ENCODE measurements at places on chromosomes 2 and 18.

DNA sequence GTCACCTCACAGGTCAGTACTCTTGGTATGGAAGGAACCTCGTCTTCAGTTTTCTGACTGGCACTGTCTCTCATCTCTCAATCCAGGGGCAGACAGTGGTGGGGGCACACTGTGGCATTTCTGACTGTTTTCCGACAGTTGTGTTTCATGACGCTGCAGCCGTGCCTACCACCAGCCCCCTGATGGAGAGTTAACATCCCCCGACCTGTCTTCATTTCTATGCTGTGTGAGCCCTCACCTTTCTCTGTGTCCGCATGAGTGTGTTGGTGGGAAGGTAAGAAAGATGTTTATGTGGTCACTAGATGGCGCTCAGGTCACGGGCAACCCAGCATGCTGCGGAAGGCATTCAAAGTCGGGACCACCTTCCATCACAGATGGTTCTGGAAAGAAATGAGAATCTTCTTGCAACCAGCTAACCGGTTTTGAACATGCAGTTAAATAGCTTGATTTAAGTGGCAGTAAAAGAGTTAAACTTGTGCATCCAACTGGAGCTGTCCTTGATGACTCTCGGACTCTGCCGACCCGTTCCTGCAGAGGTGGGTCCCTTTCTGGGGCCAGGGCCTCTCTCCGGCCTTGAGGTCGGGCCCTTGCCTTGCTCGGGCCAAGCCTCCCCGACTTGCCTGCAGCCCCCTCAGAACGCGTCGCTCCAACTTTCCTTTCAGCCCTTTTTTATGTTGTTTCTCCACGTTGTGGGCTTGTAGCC is 92.4 kb downstream of the DYSF start:
- no peak for DNase-seq

GRCh38 chr2:224870341-224870740 is 154.2 kb upstream of the CCDC195 start:
- no peak for DNase-seq

DNA sequence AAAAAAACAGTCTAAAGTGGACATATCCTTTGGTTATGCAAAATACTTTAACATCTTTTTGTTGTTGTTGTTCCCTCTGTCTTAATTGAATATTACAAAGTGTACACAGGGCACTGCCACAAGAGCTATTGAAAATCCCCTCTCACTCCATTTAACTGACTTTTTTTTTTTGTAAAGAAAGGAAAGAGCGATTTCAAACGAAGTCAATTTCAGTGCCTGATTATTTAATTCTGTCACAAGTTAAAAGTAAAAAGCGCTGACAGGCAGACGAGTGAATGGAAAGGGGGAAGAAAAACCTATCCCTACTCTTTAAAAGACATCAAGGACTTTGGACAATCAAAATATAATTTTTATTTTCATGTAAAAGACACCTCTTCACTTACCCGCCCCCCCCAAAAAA is 1.9 kb downstream of the FIGN start:
- DNase-seq: no peak

- no peak for DNase-seq
Observed at GRCh38 chr18:23494992-23495391, 8.3 kb upstream of the RMC1 start.

GRCh38 chr2:217231212-217231611 is 371.3 kb upstream of the TNP1 start:
- no peak for DNase-seq

- no peak for DNase-seq
Observed at GRCh38 chr2:210112871-210113270, 58.3 kb downstream of the KANSL1L start.

GRCh38 chr2:142241016-142241415 is 110.2 kb upstream of the LRP1B start:
- DNase-seq: no peak

DNA sequence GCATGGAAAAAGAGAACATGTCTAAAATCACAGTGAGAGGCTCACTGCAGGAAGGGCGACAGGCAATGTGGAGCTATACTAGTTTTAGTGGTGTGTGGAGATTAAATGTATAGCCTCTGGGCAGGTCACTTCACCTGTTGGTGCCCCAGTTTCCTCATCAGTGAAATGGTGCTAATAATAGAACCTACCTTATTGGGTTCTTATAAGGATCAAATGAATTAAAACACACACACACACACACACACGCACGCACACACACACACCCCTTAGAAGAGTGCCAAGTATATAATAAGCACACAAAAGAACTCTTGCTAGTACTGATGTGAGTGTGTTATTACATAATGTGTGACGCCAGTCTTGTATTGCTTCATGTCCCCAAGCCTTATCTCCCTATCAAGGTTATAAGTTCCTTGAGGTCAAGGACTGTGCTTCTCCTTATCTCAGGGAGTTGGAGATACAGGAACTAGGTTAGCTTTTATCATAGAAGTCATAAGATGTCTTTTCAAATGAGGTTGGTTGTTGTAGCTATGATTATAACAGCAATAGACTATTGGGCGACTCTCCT is 98.0 kb upstream of the CXCR4 start:
- DNase-seq: no peak

- DNase-seq: no peak
Observed at GRCh38 chr18:33444709-33445108, 4.2 kb upstream of the CCDC178 start.

- DNase-seq: no peak
Observed at GRCh38 chr2:217842017-217842416, 160.8 kb downstream of the TNS1 start.

DNA sequence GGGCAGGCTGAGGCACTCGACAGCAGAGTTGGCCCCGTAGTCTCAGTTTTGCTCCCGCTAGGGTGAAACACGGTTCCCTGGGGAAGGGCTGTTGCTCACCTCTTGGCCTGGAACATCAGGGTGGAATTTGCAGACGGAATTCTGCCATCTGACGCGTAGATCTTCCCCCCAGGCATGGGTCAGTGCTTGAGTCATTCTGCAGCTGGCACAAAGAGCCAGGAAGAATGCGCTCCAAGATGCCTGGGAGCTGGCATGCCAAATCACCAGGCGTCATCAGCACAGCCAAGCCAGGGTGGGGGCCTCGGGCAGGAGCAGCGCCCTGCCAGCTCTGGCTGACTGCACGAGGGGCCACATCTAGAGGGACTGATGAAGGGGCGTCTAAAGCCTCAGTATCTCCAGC is 42.7 kb downstream of the ODC1 start:
- DNase-seq: no peak

DNA sequence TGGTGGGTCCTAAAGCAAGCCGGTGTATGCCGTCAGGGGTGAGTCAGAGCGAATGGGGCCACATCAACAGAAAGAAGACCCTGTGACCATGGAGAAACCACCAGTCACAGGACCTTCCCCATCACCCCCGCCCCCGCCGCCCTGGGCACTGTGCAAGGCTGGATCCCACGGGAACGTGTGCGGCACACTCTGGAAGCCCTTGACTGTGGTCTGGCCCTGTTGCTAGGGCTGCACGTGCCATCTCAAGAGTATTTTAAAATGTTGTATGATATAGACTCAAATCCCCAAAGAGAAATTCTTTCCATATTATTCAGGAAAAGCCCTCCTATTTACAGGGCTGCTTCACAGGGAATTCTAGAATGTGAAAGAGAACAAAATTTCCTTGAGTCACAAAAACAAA is 174.8 kb downstream of the BCL2 start:
- DNase-seq: no peak

- DNase-seq: no peak
Observed at GRCh38 chr2:223896833-223897311, 48.3 kb downstream of the WDFY1 start.

- no peak for DNase-seq
Observed at GRCh38 chr18:48667276-48668254, 128.7 kb downstream of the CTIF start.

DNA sequence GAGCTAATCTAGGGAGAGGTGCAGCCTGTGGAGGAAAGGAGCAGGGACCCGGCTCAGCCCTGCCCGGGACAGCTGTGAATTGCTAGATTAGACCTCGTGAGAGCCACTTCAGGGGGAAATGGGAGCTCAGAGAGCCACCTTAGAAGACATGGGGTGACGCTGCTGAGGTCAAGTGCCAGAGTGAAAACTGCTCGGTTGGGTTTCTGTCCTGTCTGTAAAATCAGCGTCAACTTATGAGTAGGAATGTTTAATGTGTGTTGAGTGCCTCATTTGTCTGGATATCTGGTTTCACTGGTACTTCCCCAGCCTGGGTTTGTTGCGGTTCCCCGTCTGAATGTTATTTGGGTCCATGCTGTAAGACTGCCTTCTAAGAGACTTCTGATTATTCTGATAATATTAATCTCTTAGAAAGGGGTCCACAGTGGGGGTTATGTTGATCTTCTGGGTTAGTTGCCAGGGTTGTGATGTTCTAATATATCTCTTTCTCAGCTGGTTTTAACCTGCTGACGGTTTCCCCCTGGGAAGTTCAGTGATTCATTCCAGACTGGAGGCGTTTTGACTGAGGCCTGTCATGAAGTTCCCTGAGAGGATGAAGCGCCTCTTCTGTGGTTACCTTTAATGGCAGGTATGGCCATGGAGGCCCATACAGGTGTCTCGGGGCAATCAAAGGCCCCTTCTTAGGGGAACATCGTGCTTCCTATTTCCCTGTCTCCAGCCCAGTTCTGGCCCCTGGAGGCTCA is 175.9 kb downstream of the SH3RF3 start:
- no peak for DNase-seq

GRCh38 chr2:28408764-28409599 is 16.3 kb downstream of the FOSL2 start:
- DNase-seq: peak; percentile 61

DNA sequence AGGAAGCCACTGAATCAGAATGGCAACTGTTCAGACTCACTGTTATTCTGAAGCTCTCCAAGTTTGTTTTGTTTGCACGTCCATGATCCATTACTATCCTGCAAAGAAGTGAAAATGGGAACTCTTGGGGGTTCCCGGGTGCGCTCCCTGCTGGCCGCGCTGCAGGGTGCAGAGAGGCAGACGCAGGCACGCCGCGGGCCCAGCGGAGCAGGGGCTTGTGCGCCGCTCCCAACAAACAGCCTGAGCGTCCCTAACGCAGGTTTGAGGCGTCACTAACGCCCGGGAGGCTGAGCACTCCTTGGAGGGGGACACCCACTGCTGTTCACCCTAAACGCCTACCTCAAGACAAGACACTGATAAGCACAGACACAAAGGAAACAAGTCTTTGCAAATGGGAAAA is 14.3 kb upstream of the PIEZO2 start:
- DNase-seq: no peak

DNA sequence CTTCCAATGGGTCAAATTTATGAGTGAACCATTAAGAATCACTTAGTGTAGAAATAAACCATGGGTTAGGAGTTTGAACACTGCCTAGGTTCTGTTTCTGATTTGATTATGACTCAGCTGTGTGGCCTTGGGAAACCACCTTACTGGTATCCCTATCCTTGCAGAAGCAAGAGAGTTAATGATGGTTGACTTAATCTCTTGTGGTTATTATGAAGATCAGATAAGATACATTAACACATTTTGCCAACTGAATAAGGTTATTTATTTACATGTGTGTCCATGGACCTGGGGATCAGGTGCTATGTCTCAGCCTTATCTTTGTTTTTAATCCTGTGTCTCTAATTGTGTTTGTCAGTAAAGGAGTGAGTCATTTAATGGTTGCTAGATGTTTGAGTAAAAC is 5.4 kb upstream of the KCNJ13 start:
- no peak for DNase-seq

DNA sequence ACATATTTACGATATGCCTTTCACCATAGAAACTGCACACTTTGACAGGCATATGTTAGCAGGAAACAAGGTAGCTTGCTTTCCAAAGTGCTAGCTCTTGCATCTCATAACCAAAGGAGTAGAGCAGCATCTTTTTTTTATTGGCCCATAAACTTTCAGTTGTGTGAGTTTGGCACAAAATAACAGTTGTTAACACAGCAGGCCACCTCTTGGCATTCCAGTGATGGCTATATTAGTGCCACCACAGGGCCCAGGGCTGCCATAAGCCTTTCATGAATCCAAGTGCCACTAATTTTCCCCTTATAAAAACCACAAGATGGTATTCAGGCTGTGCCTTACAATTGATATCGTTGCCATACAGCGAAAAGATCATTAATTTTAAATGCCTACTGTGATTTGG is 40.3 kb upstream of the KLF7 start:
- DNase-seq: no peak

GRCh38 chr18:71304856-71305255 is 1016.0 kb downstream of the SOCS6 start:
- no peak for DNase-seq

- no peak for DNase-seq
Observed at GRCh38 chr2:176508374-176508773, 239.1 kb downstream of the MTX2 start.

- no peak for DNase-seq
Observed at GRCh38 chr2:186327251-186327868, 158.7 kb upstream of the ZC3H15 start.
